Vagina (tissue), 2 donors: ENCODE measurements at places on chromosomes 11 and 22.

- DNase-seq = no peak
Measured at GRCh38 chr11:9396310-9396709, 11.9 kb downstream of the IPO7 start.

GRCh38 chr11:128525411-128526243 lies 61.7 kb downstream of the ETS1 start:
- DNase-seq = no peak

DNA sequence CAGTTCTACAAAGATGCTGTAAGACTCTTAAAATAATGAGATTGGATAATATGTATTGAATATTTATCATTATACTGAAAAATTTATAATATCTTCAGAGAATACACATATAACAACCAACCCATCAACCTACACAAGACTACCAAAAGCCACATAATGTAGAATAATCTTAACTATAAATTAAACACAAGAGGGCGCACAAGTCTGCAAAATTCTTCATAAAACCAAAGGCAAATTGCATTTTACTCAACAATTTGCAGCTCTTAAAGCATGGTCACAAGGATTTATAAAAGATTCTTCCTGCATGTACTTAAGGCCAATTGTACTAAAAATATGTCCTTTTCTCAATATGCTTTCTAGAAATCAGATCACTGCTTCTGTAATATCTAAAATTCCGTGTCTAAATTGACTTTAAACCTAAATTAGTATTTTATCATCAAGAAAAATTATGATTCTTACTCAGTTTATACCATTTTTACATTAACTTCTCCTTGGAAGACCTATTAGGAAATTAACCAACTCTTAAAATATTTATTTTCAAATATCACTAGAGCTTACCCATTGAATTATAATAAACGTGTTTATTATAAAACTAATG lies 79.0 kb downstream of the TTC28 start:
- DNase-seq = no peak

DNA sequence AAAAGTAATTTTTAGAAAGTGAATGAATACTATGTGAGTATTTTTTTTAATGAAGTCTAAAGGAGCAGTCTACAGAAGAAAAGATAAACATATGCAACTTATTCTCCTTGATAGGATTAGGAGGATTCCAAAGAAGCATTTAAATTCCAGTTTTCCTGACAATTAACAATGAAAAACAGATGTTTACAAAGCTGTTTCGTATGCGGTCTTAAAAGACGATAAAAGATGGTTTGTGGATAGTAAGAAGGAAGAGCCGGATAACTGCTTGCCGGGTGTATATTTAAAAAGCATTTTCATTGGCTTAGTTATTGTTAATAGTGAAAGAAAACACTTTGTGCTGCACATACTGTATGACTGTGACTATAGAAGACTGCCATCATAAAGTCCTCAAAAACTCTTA lies 120.0 kb upstream of the C11orf58 start:
- DNase-seq = no peak

GRCh38 chr11:65595131-65595530 lies 469 bp downstream of the KCNK7 start:
- no peak for DNase-seq

DNA sequence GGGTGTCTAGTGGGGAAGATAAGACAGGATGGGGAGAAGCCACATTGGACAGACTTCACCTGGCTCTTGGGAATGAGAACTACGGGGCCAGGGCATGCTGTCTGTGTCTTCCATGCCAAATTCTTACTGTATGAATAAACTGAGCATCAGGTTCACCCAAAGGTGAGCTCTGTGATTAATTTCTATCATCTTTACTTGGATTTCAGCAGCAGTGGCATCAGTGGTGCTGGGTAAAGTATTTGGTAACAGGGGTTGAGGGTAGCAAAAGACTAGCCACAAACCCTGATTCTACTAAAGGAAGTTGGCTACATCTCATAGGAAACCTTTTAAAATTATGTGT lies 38.8 kb downstream of the IRAG1 start:
- DNase-seq = no peak

- DNase-seq = no peak
Measured at GRCh38 chr11:44236296-44236695, 73.6 kb downstream of the ALX4 start.

GRCh38 chr11:1389932-1390568 lies at the start of gene BRSK2:
Gene BRSK2 (plus strand): TSS chr11:1389934. CDS start chr11:1390285, 351 bp downstream.
- DNase-seq = no peak

DNA sequence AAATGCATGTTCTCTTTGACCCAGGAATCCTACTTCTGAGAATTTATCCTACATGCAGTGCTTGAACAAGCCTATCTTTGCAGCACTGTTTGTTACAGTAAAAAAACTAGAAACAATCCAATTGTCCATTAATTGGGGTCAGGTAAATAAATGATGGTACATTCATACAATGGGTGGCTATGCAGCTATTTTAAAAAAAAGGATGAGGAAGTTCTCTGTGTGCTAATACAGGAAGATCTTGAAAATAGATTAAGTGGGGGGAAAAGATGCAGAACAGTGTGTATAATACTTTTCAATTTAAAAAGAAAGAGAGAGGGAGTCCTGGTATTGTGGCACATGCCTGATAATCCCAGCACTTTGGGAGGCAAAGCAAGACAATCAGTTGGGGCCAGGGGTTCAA lies 9.5 kb upstream of the CREB3L1 start:
- no peak for DNase-seq

- DNase-seq = no peak
Measured at GRCh38 chr11:20250644-20251247, 90.5 kb upstream of the DBX1 start.

DNA sequence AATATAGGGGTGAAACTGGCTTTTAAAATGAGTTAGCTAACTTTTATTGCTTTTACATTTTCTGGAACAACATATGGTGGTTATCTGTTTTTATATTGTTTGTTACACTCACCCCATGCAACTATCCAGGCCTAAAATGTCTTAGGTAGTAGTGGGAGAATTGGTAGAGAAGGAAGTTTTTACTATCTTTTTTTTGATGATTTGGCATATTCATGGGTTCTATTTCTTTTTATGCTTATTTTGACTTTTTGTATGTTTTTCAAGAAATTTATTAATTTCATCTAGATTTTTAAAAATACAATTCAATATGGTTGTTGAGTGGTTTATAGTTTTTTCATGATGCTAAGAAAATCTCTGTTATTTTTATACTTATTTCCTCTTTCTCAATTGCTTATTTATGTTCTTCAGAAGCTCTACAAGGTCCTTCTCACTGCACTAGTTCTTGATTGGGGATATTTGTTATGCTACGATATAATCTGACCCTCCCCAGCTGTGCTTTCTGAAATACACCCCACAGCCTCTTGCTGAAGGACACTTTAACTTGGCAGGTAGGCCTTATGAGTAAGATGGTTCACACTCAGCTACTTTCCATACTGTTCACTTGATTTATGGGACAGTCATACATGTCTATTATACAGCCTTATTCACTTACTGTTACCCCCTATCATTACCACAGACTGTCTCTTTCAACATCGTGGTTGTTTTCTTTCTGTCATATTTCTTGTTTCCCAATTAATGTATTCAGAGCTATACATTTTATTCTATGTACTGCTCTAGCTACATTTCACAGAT lies 431.2 kb downstream of the METTL15 start:
- no peak for DNase-seq

GRCh38 chr11:60777572-60777971 lies 7.6 kb upstream of the MS4A10 start:
- no peak for DNase-seq

DNA sequence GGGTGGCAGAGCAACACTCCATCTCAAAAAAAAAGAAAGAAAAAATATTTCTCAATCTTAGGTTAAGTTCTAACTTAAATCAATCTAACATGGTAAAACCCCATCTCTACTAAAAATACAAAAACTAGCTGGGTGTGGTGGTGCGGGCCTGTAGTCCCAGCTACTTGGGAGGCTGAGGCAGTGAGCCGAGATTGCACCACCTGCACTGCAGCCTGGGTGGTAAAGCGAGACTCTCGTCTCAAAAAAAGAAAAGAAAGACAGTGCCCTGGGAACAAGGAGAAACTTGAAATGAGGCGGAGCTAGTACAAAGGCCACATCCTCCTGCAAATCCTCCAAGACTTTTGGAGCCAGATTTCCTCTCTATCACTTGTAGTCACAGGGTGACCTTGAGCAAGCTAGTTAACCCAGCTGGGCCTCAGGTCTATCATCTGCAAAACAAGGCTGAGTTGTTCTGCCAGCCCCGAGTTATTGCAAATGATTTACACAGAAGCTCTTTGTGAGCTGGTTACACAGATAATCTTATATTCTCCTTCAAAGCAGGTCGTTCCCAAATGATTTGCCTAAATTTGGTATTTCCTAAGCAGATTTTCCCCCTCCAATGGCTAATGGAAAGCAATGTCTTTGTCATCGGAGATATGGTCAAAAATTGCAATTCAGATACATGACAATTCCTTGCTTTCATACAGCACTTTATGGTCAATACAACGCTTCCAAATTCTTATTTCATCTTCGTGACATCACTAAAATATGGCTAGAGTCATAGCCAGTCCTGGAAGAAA lies 1.9 kb downstream of the ANKRD54 start:
- no peak for DNase-seq

GRCh38 chr11:100902454-100903141 lies 215.5 kb downstream of the ARHGAP42 start:
- no peak for DNase-seq

GRCh38 chr22:20296598-20296997 lies 23.3 kb downstream of the DGCR6L start:
- no peak for DNase-seq

DNA sequence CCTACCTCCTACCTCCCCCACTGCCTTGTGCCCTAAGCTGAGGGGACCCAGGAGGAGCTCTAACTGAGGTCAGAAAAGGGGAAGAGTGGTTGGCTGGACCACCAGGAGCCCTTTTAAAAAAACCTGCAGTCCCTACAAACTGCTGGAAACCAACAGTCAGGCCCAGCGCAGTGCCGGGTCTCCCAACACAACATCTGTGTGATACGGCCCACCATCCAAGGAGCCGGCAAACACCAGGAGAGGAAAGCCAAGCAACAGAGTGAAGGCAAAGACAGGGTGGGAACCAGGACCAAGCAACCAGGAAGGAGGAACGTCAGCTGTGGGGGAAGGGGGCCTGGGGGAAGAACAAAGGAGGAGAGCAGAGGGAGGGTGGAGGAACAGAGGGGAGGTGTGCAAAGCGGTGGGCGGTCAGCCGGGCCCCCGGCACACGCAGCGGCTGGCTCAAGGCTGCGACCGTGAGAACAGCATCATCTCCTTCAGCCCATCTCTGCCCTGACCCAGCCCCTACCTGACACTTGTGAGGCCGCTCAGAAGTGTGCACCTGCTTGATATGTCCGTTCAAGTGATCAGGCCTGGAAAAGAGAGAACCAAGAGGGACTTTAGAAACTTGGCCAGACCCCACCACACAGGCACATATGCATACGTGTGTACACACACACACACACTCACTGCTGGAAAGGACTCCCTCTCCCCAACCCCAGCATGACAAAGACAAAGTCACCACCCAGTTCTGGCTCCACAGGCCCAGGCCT lies 3.6 kb downstream of the PATZ1 start:
- DNase-seq = no peak
